ENCODE measurements at places on chromosomes 2 and 18. TPM values are rescaled to one million over a fixed set of nuclear protein-coding genes. Genes with fewer than 3 reads are reported as not detected.

DNA sequence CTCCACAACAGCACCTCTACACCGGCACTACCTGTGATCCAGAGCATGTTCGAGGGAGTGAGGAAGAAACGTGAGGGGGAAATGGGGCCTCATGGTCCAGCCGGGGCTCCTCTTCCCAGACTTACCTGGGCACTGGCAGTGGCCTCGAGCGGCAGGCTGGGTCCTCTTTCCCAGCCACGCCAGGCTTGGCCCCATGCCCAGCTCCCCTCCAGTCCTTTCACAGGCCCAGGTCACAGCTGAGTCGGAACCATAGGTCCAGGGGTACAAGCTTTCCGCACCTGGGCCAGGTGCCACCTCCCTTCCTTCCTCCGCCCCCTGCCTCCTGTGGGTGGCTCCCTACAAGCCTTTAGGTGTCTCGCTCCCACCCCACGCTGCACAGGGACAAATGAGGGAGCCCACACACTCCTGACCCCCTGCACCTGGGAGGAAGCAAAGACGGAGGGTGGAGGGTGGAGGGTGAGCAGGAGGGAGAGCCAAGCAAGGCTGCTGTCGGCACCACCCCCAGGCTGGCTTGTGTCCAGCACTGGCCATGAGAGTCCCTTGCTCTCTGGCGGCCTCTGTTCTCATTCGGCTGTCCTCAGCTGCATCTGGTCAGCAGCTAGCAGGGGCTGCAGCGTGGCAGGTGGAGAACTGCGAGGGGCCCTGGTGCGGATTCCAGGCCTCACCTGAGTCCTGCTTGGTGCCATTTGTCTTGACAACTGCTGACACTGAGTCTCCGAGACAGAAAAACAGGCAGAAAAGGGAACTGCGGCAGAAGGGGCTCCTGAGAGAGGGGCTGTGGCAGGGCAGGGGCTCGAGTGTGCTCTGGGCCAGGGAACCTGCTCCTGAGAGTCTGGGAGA, 26.8 kb downstream of the ADRA2B start:
- no peak for ATAC-seq

DNA sequence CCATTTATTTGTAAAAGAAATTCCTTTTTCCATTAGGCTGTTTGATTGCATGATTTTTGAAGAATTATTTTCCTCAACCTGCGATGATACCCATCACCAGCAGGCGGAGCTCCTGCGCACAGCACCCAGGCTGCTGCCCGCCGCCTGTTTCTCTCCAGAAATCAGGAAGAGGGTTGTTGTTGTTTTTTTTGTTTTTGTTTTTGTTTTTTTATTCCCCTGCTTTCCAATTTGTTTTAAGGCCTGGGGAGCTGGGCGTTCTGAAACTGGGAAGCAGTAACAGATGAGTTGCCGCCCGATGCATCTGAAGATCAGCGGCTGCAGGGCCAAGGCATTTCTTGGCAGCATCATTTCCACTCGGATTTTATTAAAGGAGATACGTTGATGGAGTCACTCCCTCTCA, 132.1 kb downstream of the MBP start:
- peak; percentile 59 for ATAC-seq

GRCh38 chr2:167860082-167860481, 387.3 kb downstream of the STK39 start:
- no peak for ATAC-seq

GRCh38 chr2:98453083-98453482, 8.4 kb downstream of the INPP4A start:
- no peak for ATAC-seq

DNA sequence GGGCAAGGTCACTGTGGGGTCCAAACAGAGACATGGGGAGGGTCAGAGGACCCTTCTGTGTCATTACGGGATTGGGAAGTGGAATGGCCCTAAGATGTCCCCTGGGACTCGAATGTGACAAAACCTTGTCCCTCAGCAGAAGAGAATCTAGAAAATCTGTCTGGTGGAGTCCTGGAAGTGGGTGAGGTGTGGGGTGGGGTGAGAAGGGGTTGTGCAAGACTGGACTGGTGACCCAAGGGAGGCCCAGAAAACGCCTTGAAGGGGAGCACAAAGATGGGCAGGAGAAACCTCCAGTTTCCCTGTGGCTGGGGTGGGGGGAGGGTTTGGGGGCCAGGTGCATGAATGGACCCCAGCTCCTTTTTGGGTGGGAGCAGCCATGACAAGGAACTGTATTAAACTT, 79.6 kb downstream of the TCF7L1 start:
- ATAC-seq = no peak

DNA sequence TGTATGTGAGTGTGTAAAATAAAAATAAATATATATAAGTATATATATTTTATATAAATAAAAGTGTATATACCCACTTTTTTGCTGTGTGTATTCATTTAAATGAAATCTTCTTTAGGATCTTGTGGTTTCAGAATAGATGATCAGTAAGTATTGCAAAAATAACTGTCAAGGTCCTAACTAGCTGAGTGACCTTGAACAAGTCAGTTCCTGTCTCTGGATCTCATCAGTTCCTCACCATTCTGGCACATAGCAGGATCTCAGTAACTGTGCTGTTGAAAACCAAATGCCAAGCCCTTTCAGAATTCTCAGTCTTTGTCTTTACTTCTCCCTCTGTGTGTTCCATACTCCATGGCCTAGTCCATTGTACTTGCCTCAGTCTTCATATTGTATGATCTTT, 115.3 kb upstream of the CXCR4 start:
- no peak for ATAC-seq

DNA sequence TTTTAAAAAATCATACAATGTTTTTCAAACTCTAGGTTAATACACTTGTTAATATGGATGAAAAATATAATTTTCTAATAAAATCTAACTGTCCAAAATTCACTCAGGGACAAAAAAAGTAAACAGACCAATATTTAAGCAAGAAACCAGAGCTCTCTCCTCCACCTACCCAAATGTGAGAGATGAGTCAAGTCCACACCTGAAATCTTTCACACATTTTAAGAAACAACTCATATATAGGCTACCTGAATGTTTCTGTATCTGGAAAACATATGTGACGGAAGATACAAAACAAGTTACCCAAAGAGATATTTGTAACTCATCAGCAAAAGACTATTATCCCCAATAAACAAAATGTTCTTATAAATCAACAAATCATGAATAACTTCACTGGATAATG, 20.2 kb downstream of the ZNF516 start:
- no peak for ATAC-seq

GRCh38 chr2:134999521-134999920, 47.7 kb downstream of the MAP3K19 start:
- ATAC-seq = no peak

GRCh38 chr2:216855079-216855478, 4.8 kb downstream of the TNP1 start:
- ATAC-seq = no peak

RASGRP3 gene
- 4.3 TPM for total RNA-seq

DUSP19 gene
- total RNA-seq = 1.2 TPM

NT5C1B gene
- not detected for total RNA-seq

Data from esophagus mucosa (tissue), 1 donor.